Fibroblast of the aortic adventitia (primary cell): ENCODE measurements at places on chromosomes 3 and 15.

DNA sequence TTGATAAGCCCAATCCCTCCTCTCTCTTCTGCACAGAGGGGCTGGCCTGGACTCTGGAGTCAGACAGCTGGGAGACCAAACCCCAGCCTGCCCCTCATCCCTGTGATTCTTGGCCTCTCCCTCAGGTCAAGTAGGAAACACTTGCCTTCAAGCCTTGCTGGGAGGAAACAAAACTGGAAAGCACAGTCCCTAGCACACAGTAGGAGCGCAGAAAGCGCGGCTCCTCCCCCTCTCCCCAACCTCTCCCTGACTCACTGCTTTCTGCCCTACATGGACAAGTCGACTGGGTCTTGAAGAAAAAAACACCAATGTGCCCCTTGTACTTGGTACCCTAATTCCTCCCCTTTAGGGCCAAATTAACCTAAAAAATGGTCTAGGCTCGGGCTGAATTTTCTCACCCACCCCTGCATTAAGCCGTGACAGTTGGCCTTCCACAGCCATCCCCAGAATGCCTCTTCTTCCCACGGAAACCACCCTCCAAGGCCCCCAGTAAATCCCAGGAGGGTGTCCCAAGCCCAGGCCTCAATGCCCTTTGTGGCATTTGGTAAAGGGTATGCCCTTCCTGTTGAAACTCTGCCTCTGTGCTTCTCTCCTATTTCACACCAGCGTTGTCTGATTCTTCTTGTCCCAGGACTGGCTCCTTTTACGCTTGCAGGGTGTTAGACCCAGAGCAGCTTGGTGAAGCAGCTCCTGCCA is 11.3 kb upstream of the RAF1 start:
- DNase-seq = no peak

- DNase-seq = no peak
Measured at GRCh38 chr15:88250826-88251225, 5.7 kb downstream of the NTRK3 start.

- DNase-seq = no peak
Measured at GRCh38 chr3:108406063-108406660, 104.2 kb downstream of the MYH15 start.

DNA sequence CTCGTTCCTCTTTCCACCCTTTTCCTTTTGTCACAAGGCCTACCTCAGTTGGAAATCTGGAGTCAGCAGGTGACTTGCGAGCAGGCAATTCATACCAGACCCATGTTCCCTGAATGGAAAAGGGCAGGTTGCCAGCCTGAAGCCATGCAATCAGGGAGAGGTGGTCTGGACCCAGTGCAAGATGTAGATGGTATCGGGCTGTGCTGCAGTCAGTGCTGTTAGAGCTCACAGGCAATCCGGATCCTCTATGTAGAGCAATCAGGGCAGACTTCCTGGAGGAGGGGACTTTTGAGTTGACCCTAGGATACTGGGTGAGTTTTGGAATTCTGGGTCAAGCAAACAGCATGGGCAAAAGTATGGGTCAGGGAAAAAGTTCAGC is 18.9 kb downstream of the LOXL1 start:
- no peak for DNase-seq

GRCh38 chr3:106611841-106612240 is 743.0 kb upstream of the CBLB start:
- DNase-seq = peak; percentile 73

DNA sequence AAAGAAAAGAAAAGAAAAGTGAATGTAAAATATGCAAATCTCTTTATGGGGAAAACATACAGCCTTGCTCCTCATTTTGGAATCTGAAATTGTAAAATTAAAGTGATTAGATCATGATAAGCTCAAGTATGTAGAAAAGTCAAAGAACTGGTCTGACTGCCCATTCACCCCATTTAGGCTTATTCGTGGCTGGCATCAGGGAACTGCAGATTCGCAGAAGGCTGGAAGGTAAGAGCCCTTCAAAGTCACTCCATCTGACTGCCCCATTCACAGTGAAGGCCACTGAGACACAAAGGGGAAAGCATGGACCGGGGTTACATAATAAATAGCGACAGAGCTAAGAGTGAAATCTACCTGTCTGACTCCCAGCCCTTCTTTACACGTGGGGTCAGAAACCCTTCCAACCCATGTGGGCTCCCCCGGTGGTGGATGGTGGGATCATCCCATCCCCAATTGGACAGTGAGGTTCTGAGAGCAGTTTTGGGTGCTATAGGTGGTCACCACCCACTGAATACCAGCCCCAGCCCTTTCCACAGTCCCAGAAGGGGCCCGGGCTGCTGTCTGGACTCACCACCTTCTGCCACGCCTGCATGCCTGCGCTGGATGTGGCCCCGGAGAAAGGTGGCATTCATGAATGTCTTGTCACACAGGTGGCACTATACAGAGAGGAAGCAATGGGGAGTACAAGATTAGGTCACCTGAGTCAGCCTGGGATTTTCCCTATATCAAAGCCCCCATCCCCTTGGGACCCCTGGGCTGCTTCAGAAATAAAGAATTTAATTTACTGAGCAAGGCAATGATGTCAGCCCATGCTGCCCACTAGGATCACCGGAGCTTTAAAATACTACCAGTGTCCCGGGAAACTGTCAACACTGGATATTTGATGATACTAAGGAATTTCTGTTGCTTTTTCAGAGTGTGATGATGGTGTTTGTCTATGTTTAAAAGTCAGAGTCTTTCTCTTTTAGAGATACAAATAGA is 17.9 kb downstream of the DZIP1L start:
- DNase-seq = no peak
